ENCODE measurements at places on chromosomes 11 and 22.

- DNase-seq = no peak
Observed at GRCh38 chr11:67396587-67397389, 4.9 kb downstream of the PPP1CA start.

GRCh38 chr11:34002420-34002819 is 49.1 kb upstream of the CAPRIN1 start:
- DNase-seq = no peak

DNA sequence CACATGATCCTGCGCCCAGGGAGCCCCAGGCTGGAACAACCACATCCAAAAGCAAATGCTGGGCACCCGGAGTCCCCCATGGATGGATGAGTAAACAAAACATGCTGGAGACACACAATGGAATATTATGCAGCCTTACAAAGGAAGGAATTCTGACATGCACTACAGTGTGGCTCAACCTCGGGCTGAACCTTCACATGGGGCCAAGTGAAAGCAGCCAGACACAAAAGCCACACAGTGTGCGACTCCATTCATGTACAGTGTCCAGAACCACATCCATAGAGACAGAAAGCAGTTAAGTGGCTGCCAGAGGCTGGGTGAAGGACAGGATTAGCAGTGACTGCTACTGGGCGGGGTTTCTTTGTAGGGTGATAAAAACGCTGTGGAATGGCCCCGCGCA is 10.1 kb downstream of the POLR3H start:
- no peak for DNase-seq

GRCh38 chr11:15011776-15012345 is 39.7 kb upstream of the CALCA start:
- DNase-seq = no peak

DNA sequence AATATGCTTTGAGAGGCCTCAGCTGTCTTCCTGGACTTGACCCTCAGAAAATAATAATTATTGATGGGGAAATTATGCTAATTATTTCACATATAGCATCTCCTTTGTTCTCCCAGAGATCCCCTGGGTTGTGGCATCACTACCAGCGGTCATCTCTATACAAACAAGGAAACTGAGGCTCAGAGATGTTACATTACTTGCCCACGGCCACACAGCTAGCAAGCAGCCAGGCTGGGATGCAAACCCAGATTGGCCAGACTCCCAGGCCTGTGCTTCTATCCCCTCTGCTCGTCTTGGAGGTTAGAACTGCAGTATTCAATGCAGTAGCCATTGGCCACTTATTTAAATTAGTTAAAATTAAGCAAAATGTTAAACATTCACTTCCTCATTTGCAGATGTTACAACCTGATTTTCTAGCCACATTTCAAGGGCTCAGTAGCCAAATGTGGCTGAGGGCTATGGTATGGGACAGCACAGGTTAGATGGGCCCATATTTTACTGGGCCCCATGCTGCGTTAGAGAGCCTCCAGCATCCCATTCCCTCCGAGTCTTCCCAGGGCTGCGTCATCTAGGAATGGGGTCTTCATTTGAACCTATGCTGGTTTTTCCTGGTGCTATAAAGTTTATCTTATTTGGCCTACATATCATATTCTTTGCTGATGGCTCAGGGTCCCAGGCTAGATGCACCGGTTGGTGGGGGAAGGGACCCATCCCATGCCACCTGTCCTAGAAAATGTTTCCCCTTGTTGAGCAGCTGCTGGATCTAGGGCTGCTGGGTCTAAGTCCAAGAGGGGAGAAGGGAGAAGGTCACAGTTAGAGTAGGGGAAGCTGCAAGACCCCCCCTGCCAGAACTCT is 2.2 kb downstream of the SLC35C1 start:
- no peak for DNase-seq

DNA sequence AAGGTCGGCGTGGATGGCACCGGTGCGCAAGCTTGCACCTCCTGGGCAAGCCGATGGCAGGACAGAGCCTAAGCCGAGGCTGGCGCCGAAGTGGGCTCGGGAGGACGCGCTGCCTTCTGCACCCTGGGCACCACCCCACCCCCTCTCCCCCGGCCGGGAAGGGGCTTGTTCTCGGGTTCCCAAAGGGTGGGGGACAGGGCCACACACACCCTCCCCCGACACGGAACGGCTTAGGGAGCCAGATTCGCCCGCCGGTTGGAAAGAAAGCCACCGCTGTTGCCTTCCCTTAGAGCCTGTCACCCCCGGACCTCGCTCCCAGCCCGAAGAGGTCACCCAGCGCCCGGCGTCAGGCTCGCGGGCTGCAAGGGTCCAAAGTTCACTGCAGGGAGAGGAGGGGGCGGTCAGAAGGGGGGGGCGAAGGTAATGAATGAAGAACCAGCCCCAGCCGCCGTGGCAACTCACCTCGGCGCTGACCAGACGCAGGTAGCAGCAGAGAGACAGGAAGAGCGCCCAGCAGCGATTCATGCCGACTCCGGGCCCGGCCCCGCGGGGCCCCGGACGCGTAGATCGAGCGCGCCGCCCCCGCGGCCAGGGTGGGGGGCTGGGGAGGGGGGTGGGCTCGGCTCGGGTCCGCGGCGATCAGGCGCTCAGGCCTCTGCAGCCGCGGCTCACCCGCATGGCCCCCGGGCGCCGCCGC is 1.2 kb downstream of the PDGFB start:
- no peak for DNase-seq

DNA sequence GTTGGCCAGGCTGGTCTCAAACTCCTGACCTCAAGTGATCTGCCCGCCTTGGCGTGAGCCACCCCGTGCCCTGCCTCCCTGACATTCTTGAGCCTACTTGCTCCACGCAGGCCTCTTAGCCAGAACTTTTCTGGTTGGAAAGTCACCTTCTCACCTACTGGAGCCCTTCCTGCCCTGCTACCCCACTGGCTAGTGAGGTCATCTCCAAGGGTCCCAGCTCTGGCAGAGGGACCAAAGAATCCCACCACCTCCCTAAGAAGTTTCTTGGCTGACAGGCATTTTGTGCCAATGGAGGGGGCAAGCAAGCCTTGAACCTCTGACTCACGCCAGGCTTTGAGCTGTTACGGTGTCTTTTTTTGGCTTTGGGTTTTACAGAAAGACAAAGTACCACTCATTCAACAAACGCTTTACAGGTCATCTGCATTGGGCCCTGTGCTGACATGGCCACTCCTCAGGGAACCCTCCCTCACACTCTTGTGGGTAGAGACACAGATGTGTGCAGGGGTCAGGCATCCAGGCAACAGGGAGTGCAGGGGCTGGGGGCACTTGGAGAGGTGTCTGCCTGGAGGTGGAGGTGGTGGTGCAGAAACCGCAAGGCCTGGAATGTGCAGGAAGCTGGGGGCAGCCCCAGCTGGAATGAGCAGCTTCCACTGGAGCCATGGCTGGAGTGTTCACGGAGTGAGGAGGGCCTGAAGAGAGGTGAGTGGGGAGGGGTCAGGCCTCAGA is 27.1 kb upstream of the WNT11 start:
- DNase-seq = no peak

GRCh38 chr11:66224226-66224855 is 44.1 kb upstream of the RAB1B start:
- DNase-seq = peak; percentile 20

DNA sequence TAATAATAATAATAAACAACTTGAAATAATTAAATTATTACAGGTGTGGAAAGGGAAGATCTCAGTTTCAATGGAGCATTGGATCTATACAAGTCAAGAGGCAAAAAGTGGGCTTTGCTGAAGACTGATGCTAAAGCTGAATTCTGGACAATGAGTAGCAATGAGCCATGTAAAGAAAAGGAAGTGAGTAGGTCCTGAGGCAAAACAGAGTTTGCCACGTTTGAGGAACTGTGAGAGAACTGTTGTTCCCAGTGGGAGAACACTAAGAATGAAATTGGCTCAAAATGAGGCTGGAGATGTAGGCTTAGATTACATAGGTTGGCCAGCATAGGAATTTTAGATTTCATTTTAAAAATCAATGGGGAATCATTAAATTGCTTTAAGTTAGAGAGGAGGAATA is 33.9 kb upstream of the TEAD1 start:
- DNase-seq = no peak

- DNase-seq = no peak
Observed at GRCh38 chr11:116610190-116610589, 162.6 kb downstream of the BUD13 start.

- no peak for DNase-seq
Observed at GRCh38 chr22:40001800-40002577, 7.2 kb downstream of the FAM83F start.

GRCh38 chr11:73158356-73159051 is 16.4 kb upstream of the FCHSD2 start:
- DNase-seq = no peak

DNA sequence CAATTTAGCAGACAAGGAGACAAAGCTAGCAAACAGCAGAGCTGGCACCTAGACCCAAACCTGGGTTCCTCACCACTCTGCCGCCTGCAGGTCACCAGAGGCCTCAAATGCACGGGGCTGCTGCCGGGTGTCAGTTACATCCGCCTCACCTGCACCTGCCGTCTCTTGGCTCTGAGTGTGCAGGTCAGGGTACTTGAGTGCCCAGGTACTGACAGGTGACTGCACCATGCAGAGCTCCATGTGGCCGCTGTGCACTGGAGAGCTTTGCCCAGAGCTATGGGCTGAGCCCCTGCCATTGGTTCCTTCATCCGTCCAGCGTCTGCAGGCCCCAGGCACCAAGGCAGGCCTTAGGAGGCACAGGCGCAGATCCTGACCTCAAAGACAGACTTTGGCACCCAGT is 35.0 kb downstream of the PDGFB start:
- no peak for DNase-seq

GRCh38 chr11:65646958-65647701 is 9.2 kb downstream of the SIPA1 start:
- no peak for DNase-seq

GRCh38 chr11:73085189-73085875 is 56.8 kb downstream of the FCHSD2 start:
- DNase-seq = peak; percentile 26

Measured in hippocampal formation (tissue), 2 donors.